NCI-H2171 (cell line): ENCODE measurements at places on chromosomes 3 and 15.
A peak's percentile ranks its signal among the peaks of the same experiment; 100 is the strongest.

GRCh38 chr3:129937717-129938116 lies 36.8 kb upstream of the TRH start:
- DNase-seq, result no peak

GRCh38 chr15:38618242-38618955 lies 53.8 kb upstream of the RASGRP1 start:
- DNase-seq, result no peak

GRCh38 chr3:81406318-81406717 lies 355.1 kb downstream of the GBE1 start:
- DNase-seq, result no peak

DNA sequence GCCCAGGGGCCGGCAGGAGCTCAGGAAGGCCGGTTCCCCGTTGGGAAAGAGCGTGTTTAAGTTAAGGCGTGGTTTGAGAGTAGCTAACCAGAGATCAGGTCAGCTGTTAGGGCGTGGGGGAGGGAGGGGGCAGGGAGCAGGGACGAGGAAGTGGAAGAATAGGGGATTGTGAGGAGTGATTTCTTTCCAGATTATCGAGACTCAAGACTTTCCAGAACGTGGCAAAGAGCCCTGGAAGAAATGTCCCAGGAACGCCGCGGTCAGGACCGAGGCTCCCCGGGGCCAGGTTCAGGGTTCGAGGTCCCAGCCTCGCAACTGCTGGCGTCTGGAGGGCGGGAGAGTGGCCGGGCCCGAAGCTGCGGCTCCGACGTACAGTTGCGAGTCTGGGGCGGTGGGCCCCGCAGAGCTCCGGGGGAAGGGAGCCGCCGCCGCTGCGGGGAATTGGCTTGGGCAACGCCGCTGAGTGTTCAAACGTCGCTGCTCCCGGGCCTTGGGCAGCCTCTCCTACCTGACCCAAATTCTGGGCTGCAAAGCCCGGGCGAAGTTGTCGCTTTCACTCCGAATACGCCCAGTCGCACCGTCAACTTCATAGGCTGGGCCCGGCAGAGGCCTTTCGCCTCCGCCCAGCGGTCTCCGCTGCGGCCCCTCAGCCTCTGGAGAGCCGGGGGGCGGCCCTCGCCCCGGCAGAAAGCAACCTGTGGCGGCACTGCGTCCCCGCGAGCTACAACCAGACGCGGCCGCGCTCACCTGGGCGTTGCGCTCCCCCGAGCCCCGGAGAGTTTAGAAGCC lies 9.5 kb downstream of the ISL2 start:
- no peak for DNase-seq

DNA sequence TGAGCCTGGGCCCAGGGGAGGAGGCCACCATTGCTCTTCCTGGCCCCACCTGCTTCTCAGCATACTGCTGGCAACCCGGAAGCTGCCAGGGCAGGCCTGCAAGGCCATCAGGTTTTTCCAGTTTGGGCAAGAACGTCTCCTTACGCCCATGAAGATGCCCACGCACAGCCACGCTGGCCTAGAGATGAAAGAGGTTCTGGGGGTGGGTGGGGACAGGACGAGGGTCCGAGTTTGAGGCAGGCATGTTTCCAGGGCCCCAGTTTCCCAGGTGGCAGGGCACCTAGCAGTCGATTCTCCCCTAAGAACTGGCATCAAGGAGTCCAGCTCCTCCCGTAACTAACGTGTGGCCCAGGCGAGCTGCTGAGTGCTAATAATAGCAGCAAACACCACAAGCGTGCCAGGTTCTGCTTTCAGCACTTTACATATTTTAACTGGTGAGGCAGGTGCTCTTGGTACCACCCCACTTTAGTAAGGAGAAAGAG lies 45.8 kb downstream of the ZNF710 start:
- DNase-seq, result no peak

- DNase-seq, result no peak
Observed at GRCh38 chr3:186790261-186790981, 7.0 kb downstream of the EIF4A2 start.

GRCh38 chr3:141366285-141367037 lies 1.8 kb upstream of the ZBTB38 start:
- DNase-seq, result no peak

- DNase-seq, result no peak
Observed at GRCh38 chr15:88231909-88232644, 24.5 kb downstream of the NTRK3 start.

DNA sequence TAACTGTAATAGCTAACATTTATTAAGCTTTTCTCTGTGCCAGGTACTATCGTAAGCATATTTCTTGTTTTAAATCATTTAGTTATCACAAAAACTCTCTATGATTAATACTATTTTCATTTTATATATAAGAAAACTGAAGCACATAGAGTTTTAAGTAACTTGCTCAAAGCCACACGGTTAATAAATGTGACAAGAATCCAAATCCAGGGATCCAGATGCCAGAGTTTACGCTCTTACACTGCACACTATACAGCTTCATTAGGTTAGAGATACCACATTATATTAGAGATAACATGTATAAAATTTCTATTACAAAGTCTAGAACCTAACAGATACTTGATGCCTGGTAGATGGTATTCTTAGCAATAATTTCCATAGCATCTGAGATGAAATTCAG lies 265.2 kb downstream of the SHOX2 start:
- no peak for DNase-seq

GRCh38 chr3:137769322-137770065 lies 5.4 kb downstream of the SOX14 start:
- DNase-seq, result no peak

GRCh38 chr15:74385733-74386132 lies 18.3 kb upstream of the CYP11A1 start:
- no peak for DNase-seq

DNA sequence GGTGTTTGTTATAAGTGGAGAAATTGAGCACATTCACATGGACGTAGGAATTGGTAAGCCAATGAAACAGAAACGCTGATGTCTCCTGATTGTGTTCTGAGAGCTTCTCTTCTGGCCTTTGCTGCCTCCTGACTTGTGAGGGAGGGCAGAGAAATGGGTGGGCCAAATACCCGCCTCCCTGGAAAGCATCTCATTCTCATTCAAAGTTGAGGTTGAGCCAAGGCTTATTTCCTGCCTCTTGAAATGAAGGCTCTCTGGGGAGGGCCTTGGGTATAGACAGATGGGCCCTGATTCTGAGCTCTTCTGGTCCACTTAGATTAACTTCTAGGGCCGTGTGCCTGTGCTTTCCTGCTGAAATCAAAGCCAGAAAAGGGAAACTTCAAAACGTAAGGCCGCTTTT lies 57.4 kb upstream of the MYZAP start:
- peak; percentile 37 for DNase-seq

DNA sequence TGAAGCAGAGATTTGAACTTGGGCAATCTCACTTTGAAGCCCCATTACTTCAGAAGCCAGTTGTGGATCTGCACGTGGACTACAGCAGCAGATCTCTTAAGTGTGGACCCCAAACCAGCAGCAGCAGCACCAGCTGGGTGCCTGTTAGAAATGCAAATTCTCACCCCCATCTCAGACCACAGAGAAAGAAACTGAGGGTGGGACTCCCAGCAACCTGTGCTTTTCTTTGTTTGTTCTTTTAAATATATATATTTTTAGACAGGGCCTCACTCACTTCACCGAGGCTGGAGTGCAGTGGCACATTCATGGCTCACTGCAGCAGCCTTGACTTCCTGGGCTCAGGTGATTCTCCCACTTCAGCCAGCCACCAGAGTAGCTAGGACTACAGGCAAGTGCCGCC lies 53.2 kb downstream of the SLTM start:
- DNase-seq, result no peak

DNA sequence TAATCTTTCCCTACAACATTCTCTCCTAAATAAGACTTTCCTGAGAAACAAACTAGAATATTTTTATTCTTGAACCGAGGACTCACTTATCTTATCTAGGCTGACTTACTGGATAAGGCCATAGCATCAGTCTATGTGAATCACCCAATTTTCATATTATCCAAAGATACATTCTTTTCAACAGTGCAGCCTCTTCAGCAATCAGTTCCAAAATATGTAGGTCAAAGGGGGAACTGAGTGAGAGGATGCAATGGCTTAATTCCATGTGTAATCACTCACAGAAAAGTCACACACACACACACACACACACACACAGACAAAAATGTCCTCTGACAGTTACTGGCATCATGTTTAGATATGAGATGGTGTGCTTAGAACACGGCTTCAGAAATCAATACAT lies 31.5 kb upstream of the MECOM start:
- no peak for DNase-seq

- no peak for DNase-seq
Observed at GRCh38 chr3:159887168-159887567, 101.5 kb upstream of the IL12A start.

DNA sequence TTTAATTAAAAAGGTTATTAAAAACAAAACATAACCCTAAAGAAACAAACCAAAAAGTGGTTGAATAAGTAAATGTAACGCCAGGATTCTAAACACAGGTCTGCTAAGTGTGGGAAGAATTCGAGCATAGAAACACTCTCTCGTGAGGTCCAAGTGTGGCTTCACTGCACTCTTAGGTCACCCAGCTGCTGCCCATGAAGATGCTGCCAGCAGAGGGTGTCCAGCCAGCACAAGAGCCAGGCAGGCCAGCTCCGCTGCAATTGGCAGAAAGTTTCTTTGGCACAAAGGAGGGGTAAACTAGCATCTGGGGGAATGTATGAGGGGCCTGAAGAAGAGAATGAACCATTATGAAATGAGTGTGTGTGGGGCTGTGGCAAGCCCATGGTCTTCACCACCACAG lies 215.7 kb upstream of the FEZF2 start:
- DNase-seq, result no peak

DNA sequence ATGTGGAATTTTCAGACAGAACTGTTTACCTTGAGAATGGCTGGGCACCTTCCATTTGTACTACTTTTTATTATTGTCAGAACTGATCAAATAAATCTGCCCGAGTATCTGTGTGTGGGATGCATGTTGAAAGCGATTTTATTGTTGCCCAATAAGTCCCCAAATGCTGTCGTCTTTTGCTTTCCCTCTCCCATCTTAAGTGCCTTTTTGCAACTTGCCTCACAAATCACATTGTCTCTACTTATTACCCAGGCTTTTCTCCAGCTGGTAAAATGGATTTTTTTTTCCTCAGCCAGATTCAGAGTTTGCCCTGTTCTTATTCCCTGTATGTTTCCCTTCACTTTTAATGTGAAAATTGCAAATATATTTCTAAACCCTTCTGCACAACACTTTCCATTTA lies 163.1 kb downstream of the CNTN4 start:
- no peak for DNase-seq
